ENCODE measurements at places on chromosomes 2 and 18.
A peak's percentile ranks its signal among the peaks of the same experiment; 100 is the strongest.

GRCh38 chr2:196729418-196729817 lies 70.1 kb downstream of the GTF3C3 start:
- DNase-seq = no peak

GRCh38 chr2:176147800-176148496 lies 3.4 kb upstream of the HOXD4 start:
- no peak for DNase-seq

DNA sequence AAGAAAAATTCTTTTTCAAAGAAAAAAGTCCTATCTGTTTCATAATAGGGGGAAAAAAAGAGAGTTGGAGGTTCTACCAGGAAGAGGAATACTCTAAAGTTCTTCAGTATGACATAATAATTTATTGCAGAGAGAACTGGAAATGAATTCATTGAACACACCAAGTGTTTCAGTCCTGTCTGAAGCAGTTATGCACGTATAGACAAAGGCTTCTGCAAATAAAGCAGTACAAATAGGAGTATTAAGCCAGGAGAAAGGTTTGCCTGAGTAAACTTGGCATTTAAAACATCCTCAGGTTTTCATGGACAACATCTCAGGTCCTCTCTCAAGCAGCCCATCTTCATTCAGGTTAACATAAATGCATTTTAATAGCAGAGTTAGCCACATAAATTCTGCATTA lies 141.6 kb downstream of the CCDC148 start:
- no peak for DNase-seq

DNA sequence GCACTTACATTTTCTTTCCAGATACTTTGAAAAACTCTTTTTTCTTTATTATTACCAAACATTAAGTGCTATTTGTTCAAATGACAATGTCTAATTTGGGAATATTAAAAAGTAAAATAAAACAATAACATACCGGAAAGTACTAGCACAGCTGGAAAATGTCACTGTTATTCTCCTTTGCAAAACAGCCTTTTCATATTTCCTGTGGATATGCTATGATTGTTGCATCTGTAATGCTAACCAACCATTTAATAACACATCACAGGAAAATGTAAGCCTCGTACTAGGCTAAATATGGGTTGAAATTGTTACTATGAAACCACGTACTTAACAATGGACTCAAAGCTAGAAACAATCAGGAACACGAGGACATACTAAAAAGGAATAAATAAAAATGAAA lies 298.1 kb downstream of the CBLN2 start:
- no peak for DNase-seq

DNA sequence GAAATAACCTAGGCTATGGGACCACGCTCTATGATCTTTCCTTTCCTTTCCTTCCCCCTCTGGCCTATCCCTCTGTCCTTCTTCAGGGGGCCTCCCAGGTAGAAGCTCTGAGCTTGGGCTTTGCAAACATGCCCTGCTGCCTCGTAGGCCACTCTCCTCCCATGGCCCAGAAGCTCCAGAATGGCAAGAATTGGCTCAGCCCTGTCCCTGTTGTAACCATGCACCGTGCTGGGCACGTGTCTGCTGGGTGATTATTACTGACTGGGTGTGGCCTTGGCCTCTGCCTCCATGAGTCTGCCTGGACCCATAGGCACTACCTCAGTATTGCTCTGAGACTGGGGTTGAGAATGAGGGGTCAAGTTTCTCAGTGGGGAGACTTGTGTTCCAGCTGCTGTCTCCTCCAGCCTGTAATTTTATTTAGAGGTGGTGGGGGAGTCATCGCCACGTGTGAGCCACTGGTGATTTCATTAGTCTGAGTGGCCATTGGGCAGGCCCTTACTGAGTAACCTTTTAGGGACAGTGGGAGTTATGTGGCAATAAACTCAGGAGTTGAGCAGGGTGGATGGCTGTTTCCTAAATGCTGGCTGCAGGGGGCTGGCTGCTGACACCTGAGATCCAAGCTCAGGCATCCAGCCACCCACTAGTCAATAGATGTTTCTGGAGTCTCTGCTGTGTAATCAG lies 157.9 kb downstream of the CLIP4 start:
- no peak for DNase-seq

- no peak for DNase-seq
Measured at GRCh38 chr18:75048776-75049454, 160.0 kb downstream of the PTGR3 start.

GRCh38 chr2:181364492-181365170 lies 92.6 kb upstream of the ITGA4 start:
- no peak for DNase-seq

DNA sequence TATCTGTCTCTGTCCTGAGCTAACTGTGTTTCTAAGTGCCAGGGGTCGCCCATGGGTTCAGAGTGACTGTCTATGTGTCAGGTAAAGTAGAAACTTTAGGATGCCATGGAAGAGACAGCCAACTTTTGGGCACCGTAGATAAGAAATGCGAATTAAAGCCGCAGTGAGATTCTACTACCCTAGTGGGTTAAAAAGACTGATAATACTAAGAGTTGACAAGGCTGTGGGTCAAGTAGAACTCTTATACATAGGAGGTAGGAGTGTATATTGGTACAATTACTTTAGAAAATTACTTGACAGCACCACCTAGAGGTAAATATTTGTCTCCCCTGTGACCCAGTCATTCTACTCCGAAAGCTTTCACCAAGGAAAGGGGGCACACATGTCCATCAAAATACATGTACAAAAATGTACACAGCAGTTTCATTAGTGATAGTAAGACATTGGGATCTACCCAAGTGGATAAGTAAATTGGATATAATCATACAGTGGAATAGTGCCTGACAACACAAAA lies 371.3 kb downstream of the SLC4A3 start:
- DNase-seq = no peak

DNA sequence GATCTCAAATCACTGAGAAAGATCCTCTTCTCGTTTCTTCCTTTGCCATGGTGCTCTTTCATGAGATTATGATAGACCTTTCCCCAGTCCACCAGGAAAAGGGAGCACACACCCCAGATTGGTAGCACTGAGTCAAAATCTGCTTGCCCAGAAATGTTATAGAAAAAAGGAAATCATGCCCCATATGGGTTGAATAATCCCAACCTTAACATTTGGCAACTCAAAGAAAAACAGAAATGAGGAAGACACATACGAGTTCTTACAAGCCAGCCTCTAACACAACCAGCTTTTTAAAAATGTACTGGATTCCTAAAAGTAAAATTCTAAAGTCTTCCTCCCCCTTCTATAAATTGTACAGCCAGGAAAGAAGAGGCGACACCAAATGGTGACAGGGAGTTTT lies 103.0 kb downstream of the ANKRD44 start:
- no peak for DNase-seq

DNA sequence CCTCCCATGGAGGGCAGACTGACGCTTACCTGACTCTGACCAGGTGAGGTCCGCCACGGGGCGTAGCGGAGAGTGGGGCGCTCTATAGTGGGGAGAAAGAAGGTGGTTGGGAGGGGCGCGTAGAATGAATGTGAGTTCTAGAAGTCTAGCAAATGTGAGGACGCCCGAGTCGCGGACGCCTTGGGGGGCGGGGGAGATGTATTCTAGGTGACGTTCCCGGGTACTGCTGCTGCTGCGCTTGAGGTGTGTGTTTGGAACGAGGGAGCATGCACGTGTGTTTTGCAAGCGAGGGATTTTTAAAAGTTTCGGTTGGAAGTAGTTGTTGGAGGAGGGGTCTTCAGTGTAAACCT lies 758 bp downstream of the RIF1 start:
- peak; percentile 19 for DNase-seq

DNA sequence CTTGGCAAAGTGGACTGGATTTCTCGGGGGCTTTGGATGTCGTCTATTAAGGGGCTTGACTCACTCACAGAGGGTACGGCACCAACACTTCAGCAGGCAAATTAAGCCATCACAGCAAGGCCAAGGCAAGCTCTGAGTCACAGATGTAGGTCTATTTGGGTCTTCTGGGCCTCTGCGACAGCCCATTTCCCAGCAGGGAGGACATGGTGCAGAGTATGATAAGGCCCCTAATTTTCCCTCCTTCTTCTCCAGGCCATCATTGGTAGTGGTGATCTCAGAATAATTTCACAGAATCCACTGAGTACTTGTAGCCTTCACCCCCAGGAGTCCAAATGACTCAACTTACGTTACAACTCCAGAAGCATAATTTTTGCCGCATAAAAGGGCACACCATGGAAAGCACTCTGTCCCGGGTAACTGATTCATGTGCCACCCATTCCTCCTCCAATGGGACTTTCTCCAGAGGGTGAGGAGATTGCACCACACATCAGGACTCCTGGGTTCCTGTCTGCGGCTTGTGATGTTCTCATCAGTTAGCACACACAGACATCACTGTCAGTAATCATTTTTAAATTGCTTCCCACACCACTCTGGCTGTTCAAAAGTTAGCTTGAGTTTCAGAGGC lies 164.9 kb downstream of the TXNL1 start:
- no peak for DNase-seq

DNA sequence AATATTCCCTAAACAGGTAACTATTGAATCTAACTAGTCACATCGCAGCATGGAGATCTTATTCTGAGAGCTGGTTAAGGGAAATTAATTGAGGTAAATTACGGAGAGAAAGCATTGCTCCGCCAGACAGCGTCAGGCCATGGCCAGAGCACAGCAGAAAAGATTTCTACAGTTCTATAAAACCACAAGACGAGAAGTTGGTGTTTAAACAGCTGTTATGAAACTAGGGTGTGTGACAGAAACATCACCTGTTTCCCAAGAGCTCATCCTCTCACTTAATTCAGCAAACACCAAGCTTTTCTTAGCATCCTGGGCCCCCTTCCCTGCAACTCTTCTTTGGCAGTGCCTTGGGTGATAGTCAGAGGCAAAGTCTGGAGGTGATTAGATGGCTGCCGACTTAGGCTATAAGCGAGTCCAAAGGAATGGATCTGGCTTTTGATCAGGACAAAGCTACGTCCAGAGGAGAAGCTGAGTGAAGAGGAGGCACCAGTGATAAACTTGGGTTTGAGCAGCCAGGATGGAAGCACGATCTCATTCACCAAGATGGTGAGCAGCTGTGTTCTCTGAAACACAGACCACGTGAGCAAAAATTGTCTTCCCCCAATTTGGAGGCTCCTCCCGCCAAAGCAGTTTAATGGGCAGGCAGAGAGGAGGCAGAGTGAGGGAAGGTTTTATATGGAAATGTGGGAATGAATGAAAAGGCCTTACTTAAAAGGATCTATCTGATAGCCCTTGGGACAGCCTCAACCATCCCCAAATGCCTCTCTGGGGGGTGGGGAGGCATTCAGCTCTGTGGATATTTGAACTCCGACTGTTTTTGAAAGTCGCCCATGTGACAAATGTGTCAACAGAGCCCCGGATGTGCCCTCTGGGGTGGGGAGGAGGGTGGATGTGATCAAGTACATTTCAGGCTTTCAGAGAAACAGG lies 57.8 kb downstream of the PKDCC start:
- DNase-seq = peak; percentile 78

DNA sequence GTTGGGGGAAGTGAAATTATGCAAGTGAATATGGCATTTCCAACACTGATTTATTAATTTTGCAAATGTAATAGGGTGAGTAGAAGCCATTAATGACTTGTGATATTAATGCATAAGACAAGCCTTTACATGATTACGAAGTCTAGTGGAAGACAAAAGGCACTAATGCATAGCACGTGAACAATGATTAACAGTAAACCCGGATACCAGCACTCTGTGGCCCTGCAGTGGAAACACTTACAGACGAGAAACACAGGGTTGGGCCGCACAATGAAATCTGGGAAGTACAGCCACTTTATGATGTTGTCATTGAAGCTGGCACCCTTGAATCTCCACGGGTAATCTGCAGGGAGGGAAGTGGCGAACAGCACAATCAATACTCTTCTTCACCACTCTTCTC lies 233.4 kb downstream of the NAPG start:
- DNase-seq = no peak

- DNase-seq = no peak
Measured at GRCh38 chr2:172555272-172555521, 693 bp upstream of the PDK1 start.

DNA sequence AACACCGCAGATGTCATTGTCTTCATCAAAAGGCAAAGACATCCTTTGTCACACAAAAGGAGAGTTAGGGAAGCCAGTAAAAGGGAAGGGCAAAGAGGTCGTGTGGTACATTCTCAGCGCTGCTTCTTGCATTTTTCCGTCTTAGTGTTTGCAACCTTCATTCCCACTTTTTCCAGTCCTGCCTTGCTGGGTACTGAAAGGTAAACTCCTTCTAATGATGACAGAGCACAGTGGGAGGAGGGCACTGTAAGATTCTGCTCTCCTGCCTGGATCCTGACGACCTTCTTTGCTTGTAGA lies 424.3 kb upstream of the MEX3C start:
- DNase-seq = no peak

DNA sequence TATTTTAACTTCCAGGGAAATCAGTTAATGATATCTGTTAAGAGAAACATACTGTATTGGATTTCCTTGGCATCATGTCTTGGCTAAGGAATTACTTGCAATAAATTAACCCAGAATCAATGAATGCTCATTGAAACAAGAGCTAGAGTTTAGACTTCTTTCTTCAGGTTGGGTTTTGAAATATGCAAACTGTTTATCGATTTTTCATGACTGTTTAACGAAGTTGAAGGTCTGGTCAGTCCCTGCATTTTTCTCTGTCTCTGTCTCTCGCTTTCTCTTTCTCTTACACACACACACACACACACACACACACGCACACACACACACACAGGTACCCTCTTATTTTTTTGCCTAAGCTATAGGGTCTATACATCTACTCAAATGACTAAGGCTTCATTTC lies 981.0 kb downstream of the SUCLG1 start:
- no peak for DNase-seq

- DNase-seq = no peak
Measured at GRCh38 chr2:16747689-16748088, 82.1 kb upstream of the CYRIA start.

- no peak for DNase-seq
Measured at GRCh38 chr18:26435415-26436095, 112.8 kb downstream of the KCTD1 start.

- DNase-seq = no peak
Measured at GRCh38 chr2:215712219-215712868, 276.5 kb upstream of the FN1 start.

GRCh38 chr18:12639990-12640880 lies 17.7 kb downstream of the SPIRE1 start:
- peak; percentile 72 for DNase-seq

DNA sequence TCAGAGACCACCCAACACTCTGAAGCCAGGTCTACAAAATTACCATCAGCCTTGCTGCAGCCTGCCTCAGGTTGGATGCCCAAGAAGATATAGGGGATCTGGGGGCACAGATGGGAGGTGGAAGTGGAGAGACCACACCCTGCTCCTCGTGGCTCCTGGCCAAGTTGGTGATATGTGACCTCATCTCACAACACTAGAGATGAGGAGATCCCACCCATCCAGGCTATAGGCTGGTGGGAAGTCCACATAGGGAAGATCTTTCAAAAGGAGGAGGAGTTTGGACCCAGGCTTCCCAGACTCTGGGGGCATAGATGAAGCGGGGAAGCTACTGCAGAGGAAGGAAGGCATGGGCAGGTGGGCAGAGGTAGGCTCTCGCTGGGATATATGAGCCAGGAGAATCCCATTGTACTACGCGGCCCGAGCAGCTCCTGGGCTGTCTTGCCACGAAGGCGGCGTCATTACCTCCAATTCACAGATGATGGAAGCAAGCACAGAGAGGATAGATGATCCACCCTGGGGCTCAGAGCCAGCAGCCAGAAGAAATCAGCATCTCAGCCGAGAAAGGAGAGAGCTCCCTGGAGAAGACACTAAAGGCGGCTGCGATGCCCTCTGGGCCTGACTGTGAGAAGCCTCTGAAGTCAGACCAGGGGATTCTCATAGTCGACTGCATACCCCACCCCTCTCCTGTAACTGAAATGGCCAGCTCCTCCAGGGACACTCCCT lies 96.0 kb downstream of the RHOB start:
- no peak for DNase-seq
